Activated naive CD8-positive, alpha-beta T cell treated with anti-CD3 and anti-CD28 coated beads, Interleukin-2, amount 10 ng/mL, durations not matched to agents 7 days and 5 days (primary cell): ENCODE measurements at places on chromosomes 4 and X. TPM values are rescaled to one million over a fixed set of nuclear protein-coding genes. Genes with fewer than 3 reads are reported as not detected.

Gene F8
- total RNA-seq, result 6.8 TPM

Gene SORCS2
- not detected for total RNA-seq

Gene GLRB
- total RNA-seq, result not detected

DNA sequence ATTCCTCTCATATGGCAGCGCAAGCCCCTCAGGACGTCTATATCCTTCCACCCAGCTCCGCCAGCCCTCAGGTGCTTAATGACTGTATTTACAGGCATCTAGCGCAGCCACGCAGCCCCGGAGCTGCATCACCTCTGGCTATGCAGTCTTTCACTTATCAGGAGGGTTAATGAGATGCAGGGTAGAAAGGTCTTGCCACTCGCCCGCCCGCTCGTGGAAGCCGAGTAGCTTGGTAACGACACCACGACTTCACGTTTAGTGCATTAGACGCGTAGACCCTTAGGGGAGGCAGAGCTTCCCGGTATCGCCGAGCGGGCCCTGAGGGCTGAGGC lies 1.5 kb upstream of the SLC16A2 start:
- H3K4me3 ChIP-seq, result peak overlapping the region; percentile 75
- H3K36me3 ChIP-seq, result no peaks in the 10 kb centered on the region
- H3K27me3 ChIP-seq, result peaks cover 31% of the 10 kb centered on the region
- DNase-seq, result peak; percentile 27

- no peaks in the 10 kb centered on the region for H3K27me3 ChIP-seq
- no peak for DNase-seq
- no peaks in the 10 kb centered on the region for H3K4me1 ChIP-seq
- no peak overlapping the region for H3K27ac ChIP-seq
- no peaks in the 10 kb centered on the region for H3K36me3 ChIP-seq
Measured at GRCh38 chr4:73311428-73311827, 52.8 kb upstream of the ANKRD17 start.

DNA sequence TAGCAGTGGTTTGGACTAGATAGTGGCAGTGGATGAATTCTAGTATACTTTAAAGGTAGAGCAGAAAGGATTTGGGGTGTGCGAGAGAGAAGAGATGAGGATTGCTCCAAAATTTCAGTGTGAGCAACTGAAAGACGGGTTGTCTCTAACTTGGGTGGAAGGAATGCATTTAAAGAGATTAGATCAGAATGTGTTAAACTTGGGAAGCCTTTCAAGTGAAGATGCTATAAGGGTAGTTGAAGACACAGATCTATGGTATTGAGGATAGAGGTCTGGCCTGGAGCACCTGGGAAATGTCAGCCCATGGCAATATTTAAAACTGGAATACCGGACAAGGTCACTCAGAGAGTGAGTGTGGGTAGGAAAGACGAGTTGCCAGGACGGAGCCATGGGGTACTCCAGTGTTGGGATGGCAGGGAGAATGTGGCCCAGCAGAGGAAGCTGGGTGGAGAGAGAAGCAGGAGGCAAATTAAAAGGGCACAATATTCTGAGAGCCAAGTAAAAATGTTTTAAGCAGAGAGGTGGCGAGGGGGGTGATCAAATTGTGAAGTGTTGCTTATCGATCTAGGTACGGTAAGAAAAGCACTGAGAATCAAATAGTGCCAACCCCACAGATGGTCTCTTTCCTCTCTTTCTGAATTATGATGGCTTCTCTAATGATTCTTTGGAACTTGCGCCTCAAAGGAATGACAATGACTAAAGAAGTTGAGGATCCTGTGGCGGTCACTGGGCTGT lies 50.5 kb downstream of the ENOPH1 start:
- no peak overlapping the region for H3K27ac ChIP-seq
- H3K4me3 ChIP-seq, result no peak overlapping the region
- peaks cover 2% of the 10 kb centered on the region for H3K4me1 ChIP-seq
- H3K36me3 ChIP-seq, result peaks cover 8% of the 10 kb centered on the region
- no peaks in the 10 kb centered on the region for H3K27me3 ChIP-seq

- H3K27me3 ChIP-seq, result no peaks in the 10 kb centered on the region
- H3K4me1 ChIP-seq, result no peaks in the 10 kb centered on the region
- H3K36me3 ChIP-seq, result no peaks in the 10 kb centered on the region
- no peak for DNase-seq
- no peak overlapping the region for H3K4me3 ChIP-seq
Measured at GRCh38 chr4:138766332-138766731, 249.2 kb upstream of the NOCT start.

DNA sequence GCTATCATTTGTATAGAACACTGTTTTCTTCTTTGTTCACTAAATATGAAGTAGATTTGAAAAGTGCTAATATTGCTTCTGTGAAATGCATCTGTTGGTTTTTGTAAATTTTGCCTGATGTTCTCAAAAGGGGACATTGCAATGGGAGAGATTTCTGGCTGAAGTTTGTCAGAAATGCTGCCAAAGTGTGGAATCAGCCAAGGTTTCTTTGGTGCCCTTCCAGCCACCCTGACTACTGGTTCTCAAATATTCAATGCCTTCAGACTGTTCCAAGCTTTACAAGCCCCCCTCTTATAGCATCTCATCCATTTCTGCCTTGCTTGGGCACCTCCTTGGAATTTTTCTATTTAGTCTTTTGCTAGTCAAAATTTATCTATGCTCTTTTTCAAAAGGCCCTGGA lies 60.6 kb upstream of the TMLHE start:
- peaks cover 2% of the 10 kb centered on the region for H3K27me3 ChIP-seq
- no peak for DNase-seq
- H3K36me3 ChIP-seq, result no peaks in the 10 kb centered on the region

- peaks cover 3% of the 10 kb centered on the region for H3K4me1 ChIP-seq
- no peak overlapping the region for H3K27ac ChIP-seq
- peaks cover 6% of the 10 kb centered on the region for H3K36me3 ChIP-seq
- H3K4me3 ChIP-seq, result no peak overlapping the region
- no peaks in the 10 kb centered on the region for H3K27me3 ChIP-seq
- no peak for DNase-seq
Measured at GRCh38 chrX:109720947-109721346, 12.1 kb downstream of the ACSL4 start.

DNA sequence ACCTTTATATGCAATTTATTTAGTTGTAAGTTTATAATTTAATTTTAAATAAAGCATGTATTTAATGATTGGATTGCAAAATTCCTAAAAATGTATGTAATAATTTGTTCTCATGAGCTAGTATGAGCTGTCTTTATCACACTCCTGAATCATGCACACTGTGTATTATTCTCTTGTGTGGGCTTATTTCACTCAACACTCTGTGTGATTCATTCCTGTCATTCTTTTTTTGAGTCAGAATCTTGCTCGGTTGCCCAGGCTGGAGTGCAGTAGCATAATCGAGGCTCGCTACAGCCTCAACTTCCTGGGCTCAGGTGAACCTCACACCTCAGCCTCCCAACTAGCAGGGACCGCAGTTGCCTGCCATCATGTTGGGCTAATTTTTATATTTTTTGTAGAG lies 123.1 kb upstream of the SLC34A2 start:
- no peak for DNase-seq
- H3K27ac ChIP-seq, result no peak overlapping the region
- no peaks in the 10 kb centered on the region for H3K36me3 ChIP-seq
- H3K4me3 ChIP-seq, result no peak overlapping the region
- H3K27me3 ChIP-seq, result peaks cover 2% of the 10 kb centered on the region

GRCh38 chr4:17157304-17157703 lies 258.9 kb upstream of the LDB2 start:
- DNase-seq, result no peak
- H3K27me3 ChIP-seq, result peaks cover 13% of the 10 kb centered on the region
- H3K4me3 ChIP-seq, result no peak overlapping the region
- H3K27ac ChIP-seq, result no peak overlapping the region
- peaks cover 16% of the 10 kb centered on the region for H3K4me1 ChIP-seq

- peaks cover 9% of the 10 kb centered on the region for H3K4me1 ChIP-seq
- no peaks in the 10 kb centered on the region for H3K27me3 ChIP-seq
Measured at GRCh38 chrX:73563738-73564068, 706 bp downstream of the CHIC1 start.

- H3K4me3 ChIP-seq, result no peak overlapping the region
- H3K36me3 ChIP-seq, result no peaks in the 10 kb centered on the region
- no peaks in the 10 kb centered on the region for H3K4me1 ChIP-seq
- DNase-seq, result no peak
- no peaks in the 10 kb centered on the region for H3K27me3 ChIP-seq
- no peak overlapping the region for H3K27ac ChIP-seq
Measured at GRCh38 chr4:110994781-110995180, 371.9 kb upstream of the PITX2 start.

DNA sequence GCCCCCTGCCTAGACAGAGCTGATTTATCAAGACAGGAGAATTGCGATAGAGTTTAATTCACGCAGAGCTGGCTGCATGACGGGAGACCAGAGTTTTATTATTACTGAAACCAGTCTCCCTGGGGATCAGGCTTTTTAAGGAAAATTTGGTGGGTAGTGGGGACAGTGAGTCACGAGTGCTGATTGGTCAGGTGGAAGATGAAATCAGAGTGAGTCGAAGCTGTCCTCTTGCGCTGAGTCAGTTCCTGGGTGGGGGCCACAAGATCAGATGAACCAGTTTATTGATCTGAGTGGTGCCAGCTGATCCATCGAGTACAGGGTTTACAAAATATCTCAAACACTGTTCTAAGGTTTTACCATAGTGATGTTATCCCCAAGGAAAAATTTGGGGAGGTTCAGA lies 36.6 kb downstream of the MYOZ2 start:
- H3K27me3 ChIP-seq, result no peaks in the 10 kb centered on the region
- no peak for DNase-seq
- H3K4me1 ChIP-seq, result no peaks in the 10 kb centered on the region
- no peaks in the 10 kb centered on the region for H3K36me3 ChIP-seq
- no peak overlapping the region for H3K4me3 ChIP-seq
